Fibroblast of skin of right biceps (primary cell): ENCODE measurements at places on chromosomes 7 and 10.

- DNase-seq: no peak
These were observed 61.6 kb downstream of the NAMPT start for GRCh38 chr7:106223156-106223555.

DNA sequence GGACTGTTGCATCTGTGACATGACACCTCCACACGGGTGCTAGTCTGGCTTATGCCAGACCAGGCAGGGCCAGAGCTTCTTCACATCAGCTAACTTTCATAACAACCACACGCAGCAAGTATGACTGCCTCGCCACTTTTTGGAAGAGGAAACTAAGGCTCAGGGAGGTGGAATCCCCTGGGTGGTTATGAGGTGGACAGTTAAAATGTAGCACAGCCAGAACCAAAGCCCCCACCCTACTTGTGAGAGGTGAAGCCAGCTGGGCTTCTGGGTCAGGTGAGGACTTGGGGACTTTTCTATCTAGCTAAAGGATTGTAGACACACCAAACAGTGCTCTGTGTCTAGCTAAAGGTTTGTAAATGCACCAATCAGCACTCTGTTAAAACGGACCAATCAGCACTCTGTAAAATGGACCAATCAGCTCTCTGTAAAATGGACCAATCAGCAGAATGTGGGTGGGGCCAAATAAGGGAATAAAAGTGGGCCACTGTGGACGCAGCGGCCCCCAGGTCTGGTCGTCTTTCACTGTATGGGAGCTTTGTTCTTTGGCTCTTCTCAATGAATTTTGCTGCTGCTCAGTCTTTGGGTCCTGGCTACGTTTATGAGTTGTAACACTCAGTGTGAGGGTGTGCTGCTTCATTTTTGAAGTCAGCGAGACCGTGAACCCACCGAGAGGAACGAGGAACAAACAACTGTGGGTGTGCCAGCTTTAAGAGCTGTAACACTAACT lies 171.0 kb downstream of the PTPN20 start:
- no peak for DNase-seq

DNA sequence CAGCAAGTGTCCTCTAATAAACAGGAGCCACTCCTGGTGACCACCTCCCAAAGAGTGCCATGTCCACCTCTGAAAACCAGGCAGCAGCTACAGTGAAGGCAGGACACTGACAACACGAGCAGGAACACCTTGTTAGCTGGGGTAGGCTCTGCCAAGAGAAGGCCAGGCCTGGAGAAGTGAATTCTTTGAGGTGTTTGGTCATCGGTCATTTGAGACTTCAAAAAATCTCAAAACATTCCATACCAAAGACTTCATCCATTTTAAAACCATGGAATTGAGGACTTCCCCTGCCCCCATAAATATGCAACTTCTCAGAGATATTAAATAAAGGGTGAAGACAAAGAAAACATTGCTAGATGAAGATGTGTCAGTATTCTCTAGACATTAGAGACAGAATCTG lies 28.4 kb upstream of the OPALIN start:
- DNase-seq: peak; percentile 82

DNA sequence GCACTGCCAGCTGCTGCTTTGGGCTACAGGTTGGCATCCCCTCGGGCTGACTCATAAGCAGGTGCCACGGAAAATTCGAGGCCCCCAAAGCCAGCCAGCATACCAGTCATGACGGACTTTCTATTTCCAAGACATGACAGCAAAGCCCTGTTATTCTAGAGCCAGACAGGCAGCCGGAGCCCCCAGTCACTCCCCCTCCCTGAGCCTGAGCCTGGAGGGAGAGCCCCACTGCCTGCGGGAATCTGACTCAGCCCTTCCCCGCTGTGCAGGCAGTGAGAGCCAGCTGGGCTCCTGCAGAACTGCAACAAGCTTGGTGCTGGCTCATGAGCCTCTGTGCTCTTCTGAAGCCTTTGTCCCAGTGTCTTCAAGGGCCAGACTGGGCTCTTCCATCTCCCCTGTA lies 15.8 kb downstream of the BTBD16 start:
- DNase-seq: peak; percentile 80

GRCh38 chr7:67554986-67555385 lies 558.4 kb downstream of the TYW1 start:
- DNase-seq: no peak

DNA sequence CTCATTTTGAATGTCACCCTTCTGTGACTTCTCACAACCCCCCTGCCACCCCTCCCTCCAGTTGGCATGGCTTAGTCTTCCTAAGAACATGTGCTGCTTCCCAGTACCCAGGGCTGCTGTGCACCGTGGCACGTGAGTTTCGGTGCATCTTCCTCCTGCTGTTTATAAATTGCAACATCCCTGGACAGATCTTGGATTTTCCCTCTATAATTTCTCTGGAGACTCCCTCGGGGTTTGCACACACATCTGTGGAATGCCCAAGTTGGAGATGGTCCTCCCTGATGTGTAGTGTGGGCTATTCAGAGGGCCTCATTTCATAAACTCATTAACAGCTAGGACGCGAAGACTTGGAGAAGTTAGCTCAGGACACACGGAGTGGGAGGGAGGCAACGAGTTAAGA lies 52.9 kb downstream of the IKZF1 start:
- DNase-seq: no peak

- peak; percentile 9 for DNase-seq
These were observed 29.5 kb downstream of the PLXDC2 start for GRCh38 chr10:19845503-19846368.

GRCh38 chr10:133274751-133275683 lies 1.7 kb downstream of the ADAM8 start:
- no peak for DNase-seq

- peak; percentile 4 for DNase-seq
These were observed 29.2 kb downstream of the PANK1 start for GRCh38 chr10:89615824-89616223.

DNA sequence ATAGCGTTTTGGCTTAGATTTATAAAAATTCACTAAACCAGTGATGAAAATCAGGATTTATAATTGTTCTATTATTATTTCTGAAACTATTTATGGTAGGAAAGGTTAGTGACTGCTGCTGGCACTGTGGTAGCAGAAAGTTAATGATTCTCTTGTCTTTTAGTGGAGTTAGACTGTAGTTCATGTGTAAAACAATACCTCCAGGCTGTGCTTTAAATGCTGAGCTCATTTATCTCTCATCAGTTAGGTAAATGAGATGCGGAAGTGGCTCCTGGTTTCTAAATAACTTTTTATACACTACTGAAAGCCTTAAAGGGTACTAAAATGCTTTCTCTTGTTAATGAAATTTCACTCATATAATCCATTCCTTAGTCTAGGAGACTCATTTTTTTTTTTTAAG lies 326.8 kb upstream of the POT1 start:
- DNase-seq: no peak

DNA sequence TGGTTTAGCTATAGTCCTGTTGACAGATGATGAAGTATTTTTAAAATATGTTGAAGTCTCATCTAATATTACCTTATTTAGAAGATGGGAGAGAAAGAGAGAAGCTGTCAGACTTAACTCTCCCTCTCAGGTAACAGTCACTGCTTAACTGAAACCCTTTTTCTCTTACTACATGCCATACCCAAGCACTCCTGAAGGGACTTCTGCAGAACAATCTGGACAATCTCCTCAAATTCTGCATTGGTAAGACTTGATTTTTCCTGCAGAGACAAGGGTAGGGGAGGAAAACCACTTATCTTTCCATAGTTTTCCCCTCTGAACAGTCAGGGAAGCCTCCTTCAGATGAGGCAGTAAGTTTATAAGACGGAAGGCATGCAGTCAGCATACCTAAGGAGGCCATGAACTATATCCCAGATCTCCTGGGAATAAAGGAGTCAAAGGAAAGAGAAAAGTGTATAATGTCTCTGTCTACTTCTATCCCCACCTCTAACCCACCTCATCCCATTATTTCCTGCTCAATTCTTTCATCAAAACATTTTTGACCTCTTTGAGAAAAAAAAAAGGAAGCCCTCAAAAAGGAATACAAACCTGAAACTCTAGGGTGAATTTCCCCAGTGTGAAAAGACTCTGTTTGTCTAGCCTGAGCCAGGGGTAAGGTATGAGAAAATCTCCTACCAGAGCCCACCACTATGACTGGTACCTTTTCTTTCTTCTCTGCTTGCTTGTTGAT lies 9.4 kb downstream of the ZCWPW1 start:
- peak; percentile 50 for DNase-seq

DNA sequence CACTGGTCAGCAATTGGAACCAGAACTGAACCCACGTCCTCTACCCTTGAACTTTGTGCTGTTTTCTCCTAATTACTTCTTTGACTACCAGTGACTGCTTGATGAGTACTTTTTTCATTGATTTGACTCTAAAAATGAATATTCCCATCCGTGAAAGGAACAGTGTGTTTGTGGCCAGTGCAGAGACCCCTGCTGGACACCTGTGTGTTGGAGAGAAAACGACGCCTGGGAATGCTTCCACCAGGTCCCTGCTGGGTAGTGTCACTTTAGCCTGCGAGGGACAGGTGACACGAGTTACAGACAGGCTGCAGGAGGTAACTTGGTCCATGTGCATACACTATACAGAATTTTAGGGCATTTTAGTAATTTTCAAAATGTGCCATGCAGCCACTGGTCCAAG lies 6.8 kb upstream of the GJD4 start:
- DNase-seq: peak; percentile 7

- peak; percentile 84 for DNase-seq
These were observed 70.3 kb upstream of the GSDME start for GRCh38 chr7:24827589-24827988.

GRCh38 chr10:62724465-62724864 lies 80.1 kb upstream of the ADO start:
- DNase-seq: no peak

DNA sequence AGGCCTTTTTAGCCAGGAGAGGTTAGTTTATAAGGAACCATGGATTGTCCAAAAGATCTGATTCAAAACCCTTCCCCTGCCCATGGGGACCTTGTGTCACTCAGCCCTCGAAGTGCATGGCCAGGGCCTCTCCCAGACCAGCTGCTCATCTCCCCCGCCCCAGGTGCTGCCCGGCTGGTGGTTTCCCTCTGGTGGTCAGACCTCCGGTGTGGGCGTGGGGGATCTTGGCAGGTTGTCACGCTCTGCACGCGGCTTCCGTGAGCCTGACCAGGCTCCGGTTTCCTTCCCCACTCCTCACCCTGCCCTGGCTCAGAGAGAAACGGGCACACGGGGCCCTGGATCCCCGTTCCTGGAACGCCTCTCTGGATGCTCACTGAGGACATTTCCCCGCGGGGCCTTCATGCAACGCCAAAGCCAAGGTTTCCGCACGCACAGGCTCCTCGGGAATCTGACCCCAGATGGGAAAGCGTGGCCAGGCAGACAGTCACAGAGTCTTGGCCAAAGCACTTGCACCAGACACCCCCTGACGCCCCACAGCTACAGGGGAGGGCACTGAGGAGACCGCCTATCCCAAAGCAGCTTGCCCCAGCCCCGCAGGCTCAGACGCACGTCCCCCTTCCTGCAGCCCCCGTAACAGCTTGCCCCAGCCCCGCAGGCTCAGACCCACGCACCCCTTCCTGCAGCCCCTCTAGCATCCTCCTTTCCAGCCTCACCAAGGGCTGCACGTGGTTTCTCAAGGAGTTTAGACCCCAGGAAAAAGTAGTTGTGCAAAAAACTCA lies 7.8 kb upstream of the DIP2C start:
- no peak for DNase-seq

GRCh38 chr7:152395112-152395511 lies 40.7 kb downstream of the KMT2C start:
- DNase-seq: peak; percentile 43

DNA sequence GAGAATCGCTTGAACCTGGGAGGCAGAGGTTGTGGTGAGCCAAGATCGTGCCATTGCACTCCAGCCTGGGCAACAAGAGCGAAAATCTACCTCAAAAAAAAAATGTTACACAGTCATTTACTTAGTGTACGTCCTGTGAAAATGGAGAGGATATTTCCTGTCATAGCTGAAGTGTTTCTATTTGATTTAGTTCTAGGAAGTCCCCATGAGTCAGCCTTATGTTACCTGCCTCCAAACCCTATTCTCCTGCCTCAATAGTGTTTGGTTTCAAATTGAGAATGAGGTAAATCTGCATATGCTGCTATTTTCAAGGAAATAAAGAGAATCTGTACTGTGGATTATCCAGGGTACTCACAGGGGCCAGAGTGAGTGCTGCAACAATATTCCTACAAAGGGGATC lies 1284.5 kb upstream of the AUTS2 start:
- DNase-seq: no peak

- DNase-seq: no peak
These were observed 60.3 kb upstream of the SLC39A12 start for GRCh38 chr10:17891435-17891834.

- no peak for DNase-seq
These were observed 42.4 kb downstream of the RNF32 start for GRCh38 chr7:156682928-156683327.

DNA sequence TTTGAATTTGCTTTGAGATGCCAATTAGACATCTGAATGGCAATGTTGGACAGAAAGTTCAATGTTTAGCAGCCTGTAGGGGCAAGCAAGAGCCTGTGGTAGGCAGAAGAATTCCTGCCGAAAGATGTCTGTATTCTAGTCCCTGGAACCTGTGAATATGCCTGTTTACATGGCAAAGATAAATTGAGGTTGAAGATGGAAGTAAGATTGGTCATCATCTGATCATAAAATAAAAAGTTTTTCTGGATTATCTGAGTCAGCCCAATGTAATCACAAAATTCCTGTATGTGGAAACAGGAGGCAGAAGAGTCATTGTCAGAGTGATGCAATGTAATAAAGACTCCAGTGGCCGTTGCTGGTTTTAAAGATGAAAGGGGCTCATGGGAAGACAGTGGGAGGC lies 430.5 kb downstream of the MDFIC start:
- DNase-seq: peak; percentile 85

- no peak for DNase-seq
These were observed 7.8 kb upstream of the BTRC start for GRCh38 chr10:101346177-101346576.

DNA sequence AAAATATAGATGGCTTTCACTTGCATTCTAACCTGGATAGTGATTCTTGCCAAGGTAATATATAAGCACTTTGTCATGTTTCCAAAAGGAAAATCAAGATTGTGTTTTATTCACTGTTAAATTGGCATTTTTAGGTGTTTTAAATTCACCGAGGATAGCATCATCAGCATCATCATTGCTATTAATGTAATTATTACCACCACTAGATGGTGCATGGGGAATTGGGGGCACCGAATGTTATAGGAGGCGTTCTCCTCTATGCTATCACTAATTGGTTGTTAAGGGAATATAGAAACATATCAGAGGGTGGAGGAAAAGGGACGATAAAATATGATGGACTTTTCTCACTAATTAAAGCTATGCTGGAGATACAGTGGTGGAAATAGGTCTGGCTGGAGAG lies 95.5 kb downstream of the CELF2 start:
- DNase-seq: no peak

- DNase-seq: peak; percentile 83
These were observed 47.8 kb downstream of the STRA8 start for GRCh38 chr7:135281363-135281949.
